ENCODE measurements at places on chromosomes 16 and 17.

DNA sequence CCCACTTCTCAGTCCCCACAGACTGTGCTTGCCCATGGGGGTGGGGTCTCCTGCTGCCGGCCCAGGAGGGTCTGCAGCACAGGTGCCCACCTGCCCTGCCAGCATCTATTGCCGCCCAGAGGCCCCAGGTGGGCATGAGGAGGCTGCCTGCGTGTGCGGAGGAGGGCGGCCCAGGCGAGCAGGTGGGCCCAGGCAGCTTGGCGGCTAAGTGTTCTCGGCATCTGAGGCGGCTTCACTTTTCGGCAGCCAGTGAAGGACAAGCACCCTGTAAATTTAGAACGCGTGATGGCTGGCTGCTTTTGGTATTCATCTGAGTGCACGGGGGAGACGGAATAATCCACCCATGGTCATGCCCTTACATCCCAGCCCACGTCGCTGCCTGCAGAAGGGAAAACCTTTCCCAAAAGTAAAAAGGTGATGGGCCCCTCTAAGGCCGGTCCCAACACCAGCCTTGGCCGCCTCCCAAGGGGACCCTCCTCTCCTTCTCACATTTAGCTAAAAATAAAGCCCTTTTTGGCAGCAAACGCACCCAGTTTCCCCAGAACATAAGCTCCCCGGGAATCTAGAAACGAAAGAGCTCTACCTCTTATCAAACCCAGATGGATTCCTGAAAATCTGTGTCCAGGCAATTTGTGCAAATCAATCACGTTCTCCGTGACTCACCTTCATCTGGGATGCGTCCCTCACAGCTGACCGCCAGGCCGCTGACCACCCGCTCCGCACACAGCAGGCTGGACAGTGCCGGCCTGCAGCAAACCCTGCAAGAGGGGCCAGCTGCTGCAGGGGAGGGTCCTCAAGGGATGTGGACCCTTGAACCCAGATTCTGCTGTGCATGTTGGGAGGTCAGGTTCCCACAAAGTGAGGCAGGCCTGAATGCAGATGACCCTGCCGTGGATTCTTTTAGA lies 79.4 kb downstream of the RBFOX3 start:
- no peak for DNase-seq

DNA sequence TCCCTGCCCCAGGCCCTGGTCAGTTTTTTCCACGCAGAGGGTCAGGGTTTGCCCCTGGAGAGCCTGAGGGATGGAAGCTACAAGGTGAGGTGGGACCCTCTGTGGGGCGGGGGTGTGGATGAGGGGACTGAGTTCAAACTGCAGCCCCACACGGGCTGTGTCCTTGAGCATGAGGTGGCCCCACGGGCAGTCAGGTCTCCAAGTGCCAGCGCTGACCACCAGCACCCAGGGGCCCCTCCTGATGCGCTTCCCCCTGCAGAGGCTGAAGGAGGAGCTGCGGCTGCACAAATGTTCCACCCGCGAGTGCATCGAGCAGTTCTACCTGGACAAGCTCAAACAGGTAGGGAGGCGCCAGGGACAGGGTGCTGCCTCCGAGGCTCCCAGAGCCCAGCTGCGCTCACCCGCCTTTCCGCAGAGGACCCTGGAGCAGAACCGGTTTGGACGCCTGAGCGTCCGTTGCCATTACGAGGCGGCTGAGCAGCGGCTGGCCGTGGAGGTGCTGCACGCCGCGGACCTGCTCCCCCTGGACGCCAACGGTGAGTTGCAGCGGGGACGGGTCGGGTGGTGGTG lies 4.3 kb downstream of the TSR3 start:
- DNase-seq = no peak

GRCh38 chr16:49739381-49739780 lies 116.5 kb downstream of the ZNF423 start:
- DNase-seq = no peak

DNA sequence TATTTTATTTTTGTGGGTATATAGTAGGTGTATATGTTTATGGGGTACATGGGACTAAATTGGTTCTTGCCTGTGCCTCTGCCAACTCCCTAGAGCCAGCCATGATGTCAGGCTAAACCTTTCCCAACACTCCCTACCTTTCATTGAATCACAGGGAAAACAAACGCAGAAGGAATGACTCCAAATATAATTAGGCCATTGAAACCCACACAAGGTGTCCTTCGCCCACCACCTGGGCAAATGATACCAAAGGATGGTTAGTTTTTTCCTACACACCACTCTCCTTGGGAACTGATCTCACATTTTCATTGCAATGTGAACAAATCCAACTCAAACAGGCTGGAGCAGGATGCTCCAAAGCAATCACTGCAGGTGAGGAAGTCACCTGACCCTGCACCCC lies 27.5 kb downstream of the WSB1 start:
- no peak for DNase-seq

DNA sequence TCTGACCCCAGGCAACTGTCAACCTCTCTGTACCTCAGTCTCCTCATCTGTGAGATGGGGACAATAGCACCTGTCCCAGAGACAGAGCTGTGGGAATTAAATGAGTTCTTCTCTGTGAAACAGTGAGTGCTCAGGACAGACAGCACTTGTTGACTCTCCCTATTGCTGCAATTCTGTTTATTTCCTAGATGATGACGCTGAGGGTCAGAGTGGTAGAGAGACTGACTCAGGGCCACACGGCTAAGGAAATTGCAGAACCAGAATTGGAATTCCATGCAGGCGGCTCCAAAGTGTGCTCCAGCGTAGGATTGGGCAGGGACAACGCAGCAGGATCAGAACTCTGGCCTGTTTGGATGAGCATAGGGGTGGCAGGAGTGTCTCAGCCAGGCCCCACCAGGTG lies 302.2 kb downstream of the C16orf95 start:
- DNase-seq = peak; percentile 52

GRCh38 chr17:79023886-79024771 lies at the start of gene C1QTNF1:
C1QTNF1 (plus strand) TSS chr17:79024169; CDS start chr17:79043969, 19,800 bp downstream.
- no peak for DNase-seq

DNA sequence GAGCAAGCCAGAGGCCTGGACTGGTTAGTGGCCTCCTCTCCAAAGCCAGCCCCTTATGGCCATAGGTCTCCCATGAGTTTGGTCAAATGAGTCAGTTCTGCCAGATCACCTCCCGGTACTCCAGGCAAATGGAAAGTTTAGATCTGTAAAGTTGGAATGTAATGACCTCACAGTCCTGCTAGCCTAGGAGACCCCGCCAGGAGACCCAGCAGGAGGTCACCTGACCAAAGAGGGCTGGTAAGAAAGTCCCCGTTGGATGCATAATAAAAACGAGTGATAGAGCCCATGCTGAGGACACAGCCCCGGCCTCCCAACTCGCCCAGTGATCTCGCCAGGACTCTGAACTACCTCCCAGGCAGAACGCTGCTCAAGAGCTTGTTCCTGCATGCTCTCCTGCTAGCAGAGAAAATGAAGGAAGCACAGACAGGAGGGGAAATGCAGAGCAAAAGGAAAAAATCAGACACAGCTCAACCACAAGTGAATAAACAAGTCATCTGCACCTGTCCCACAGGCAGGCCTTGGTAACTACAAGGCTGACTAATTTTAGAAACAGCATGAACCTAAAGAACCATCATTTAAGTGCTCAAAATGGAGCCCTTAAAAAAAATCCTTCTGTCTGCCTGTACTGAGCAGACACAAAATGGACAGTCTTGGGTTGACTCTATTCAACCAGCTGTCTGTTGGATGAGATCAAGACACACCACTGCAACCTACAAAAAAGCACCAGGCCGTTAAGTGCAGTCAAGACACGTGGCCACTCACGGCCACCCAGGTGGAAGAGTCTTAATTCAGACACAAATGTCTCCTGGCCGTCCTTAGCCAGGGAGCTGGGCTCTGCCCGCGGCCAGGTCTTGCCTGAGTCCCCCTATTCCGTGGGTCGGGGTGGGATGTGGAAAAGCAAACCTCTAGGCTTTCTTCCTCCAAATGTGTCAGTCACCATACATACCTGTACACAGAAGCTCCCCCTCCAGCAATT lies 9.2 kb downstream of the CDIP1 start:
- no peak for DNase-seq

GRCh38 chr17:66829386-66829864 lies 5.5 kb upstream of the CACNG5 start:
- peak; percentile 64 for DNase-seq

DNA sequence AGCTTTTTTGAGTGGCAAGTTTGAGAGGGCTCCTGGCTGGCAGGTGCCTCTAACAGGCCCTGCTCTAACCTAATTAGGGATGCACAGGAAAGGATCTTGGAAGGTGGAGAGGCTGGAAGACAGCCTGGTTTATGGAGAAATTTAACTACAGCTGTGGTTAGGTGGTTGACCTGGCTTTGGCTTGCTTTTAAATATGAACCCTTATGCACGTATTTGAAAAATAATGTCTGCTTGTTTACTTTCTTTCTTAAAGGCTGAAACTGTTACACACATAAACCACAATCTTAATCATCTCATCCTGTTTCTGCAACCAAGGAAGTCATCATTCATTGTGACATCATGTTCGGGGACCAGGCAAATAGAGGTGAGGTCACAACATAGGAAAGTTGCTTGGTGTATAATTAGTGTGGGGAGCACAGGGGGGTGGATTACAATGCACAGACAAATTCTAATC lies 23.1 kb upstream of the DHRS13 start:
- DNase-seq = peak; percentile 63

- DNase-seq = peak; percentile 97
These were observed 126.3 kb downstream of the ABCC1 start for GRCh38 chr16:16075488-16076422.

DNA sequence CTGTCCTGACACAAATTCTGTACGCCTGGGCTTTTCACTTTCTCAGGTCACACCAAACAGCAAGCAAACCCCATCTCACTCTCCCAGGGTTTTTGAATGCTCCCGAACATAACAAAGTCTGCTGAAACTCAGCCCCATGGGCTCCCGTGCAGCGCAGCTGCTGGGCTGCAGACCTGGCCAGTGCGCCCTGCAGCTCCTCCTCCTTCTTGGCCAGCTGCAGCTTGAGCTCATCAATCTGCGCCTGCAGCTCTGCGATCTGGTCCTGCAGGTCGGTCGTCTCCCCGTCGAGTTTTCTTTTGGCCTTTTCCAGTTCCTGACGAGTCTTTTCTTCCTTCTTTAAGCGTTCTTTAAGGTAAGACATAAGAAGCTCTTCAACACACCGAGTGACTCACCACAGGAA lies 70.5 kb downstream of the NDEL1 start:
- no peak for DNase-seq

- no peak for DNase-seq
These were observed 4.6 kb upstream of the GAN start for GRCh38 chr16:81310045-81310644.

GRCh38 chr17:16989953-16990860 lies 18.3 kb upstream of the TNFRSF13B start:
- no peak for DNase-seq

- peak; percentile 54 for DNase-seq
These were observed 19.7 kb downstream of the CYB5B start for GRCh38 chr16:69443927-69444631.

DNA sequence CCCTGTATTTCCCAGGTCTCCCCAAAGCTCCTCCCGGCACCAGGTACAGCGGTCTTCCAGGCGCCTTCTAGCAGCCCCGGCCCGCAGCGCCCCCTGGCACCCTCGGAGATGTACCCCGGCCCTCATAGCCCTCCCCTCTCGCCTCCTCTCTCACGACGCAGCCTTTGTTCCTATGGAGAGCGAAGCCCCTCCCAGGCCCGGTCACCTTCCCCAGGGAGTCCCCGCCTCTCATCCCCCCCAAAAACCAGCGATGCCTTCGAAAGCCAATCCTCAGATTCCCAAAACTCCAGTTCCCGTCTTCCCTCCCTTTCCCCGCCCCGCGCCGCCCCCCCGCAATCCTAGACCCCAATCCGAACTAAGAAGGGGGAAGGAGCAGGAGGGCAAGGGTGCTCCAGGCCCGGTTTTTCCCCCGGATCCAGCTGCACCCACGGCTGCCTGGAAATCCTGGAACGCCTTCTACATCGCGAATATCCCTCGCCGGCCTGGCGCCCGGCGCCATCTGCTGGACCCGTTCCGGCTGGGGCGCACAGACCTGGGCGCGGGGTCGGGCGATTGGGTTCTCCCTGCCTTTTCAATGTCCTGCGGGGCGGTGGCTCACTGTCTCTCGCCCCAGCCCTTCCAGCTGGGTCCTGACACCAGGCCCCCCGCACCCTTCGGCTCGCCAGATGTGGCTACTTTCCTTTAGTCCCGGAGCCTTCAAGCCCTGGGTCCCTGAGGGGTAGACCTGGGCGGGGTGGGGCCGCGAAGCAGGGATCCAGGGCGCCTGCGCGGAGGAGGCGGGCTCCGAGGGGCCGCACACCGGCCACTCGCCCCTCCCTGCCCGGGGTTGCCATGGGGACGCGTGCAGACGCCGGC lies at the start of gene DNAH2:
Gene DNAH2 (plus strand): TSS at position 844 of the 855 bp plus-strand sequence. CDS start 1,991 bp downstream, outside the sequence.
- DNase-seq = peak; percentile 66

GRCh38 chr17:7817643-7817964 lies 16.4 kb upstream of the KDM6B start:
- DNase-seq = no peak

DNA sequence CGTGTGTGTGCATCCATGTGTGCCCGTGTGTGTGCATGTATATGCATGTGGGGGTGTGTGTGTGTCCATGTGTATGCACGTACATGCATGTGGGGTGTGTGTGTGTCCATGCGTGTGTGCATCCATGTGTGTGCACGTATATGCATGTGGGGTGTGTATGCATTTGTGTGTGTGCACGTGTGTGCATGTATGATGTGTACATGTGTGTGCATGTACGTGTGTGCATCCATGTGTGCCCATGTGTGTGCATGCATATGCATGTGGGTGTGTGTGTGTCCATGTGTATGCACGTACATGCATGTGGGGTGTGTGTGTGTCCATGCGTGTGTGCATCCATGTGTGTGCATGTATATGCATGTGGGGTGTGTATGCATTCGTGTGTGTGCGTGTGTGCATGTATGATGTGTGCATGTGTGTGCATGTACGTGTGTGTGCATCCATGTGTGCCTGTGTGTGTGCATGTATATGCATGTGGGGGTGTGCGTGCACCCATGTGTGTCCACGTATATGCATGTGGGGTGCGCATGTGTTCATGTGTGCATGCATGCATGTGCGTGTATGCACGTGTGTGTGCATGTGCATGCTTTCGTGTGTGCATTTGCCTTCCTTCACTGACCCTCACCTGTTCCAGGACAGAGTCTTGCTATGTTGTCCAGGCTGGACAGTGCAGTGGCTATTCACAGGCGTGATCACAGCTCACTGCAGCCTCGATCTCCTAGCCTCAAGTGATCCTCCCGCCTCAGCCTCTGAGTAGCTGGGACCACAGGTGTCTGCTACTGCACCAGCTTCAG lies 129.6 kb upstream of the TNRC6C start:
- no peak for DNase-seq

- peak; percentile 80 for DNase-seq
These were observed 3.3 kb downstream of the PGS1 start for GRCh38 chr17:78381601-78382232.

DNA sequence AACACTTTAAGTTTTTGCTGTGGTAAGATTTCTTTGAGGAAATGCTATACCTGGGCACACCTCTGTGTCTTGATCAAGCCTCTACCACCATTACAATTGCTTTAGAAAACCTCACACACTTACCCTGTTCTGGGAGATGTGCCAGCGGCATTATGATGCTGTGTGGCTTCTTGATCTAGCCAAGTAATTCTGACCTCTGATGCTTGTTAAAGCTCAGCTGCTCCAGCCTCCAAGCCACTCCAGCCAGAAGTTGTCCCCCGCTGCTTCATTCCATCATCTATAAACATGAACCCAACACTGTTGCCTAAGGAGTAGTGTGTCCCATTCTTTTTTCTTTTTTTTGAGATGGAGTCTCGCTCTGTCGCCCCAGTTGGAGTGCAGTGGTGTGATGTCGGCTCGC lies 60.1 kb downstream of the CYLD start:
- DNase-seq = no peak

- no peak for DNase-seq
These were observed 4.9 kb upstream of the JPH3 start for GRCh38 chr16:87597324-87597830.

GRCh38 chr17:64015447-64015846 lies 5.0 kb downstream of the ICAM2 start:
- DNase-seq = no peak

Measured in suppressor macrophage (primary cell).